HCT116 (cell line): ENCODE measurements at places on chromosomes 16 and 17. TPM values are rescaled to one million over a fixed set of nuclear protein-coding genes. Genes with fewer than 3 reads are reported as not detected.

DNA sequence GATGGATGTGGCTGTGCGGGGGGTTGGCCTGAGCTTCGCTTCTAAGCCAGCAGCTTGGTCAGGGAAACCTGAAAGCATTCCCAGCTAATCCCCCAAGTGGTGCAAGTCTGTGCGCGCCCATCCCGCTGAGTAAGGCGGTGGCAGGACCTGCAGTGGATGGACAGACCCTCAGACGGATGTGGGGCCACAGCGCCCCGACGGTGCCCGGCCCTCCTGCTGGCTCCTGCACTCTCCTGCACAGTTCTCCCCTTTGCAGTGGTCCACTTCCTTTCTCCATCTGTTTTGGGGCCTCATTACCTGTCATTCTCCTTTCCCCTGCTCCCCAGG, 2.3 kb downstream of the ATP2A1 start:
- H3K27me3 ChIP-seq, result no peaks in the 10 kb centered on the region
- no peak overlapping the region for H3K27ac ChIP-seq
- DNase-seq, result no peak

GRCh38 chr16:3173892-3174617, 13.9 kb upstream of the OR1F1 start:
- H3K36me3 ChIP-seq, result no peaks in the 10 kb centered on the region
- no peak for DNase-seq
- H3K27ac ChIP-seq, result peak overlapping the region; percentile 26
- H3K27me3 ChIP-seq, result no peaks in the 10 kb centered on the region
- peak overlapping the region; percentile 23 for H3K4me3 ChIP-seq

Gene AIPL1
- not detected for total RNA-seq

Gene SLFN12
- not detected for total RNA-seq

DNA sequence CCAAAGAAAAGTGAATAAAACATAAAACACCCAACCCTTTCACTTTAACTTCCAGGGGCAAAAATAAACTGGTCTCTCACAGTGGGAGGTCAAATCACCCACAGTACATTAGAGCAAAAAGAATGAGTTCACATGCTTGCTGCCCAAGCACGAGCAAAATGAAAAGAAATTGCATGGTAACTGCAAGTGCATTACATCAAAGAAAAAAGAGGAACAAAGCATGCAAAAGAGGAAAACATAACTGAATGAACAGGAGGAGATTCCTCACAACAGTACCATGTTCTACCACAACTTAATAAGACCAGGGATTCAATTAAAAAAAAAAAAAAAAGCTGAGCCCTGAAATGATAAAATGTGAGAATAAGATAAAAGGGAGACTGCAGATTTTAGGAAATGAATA, 12.3 kb downstream of the DNAH2 start:
- H3K27ac ChIP-seq, result no peak overlapping the region
- no peaks in the 10 kb centered on the region for H3K36me3 ChIP-seq
- H3K4me1 ChIP-seq, result no peaks in the 10 kb centered on the region
- DNase-seq, result no peak
- H3K27me3 ChIP-seq, result no peaks in the 10 kb centered on the region

DNA sequence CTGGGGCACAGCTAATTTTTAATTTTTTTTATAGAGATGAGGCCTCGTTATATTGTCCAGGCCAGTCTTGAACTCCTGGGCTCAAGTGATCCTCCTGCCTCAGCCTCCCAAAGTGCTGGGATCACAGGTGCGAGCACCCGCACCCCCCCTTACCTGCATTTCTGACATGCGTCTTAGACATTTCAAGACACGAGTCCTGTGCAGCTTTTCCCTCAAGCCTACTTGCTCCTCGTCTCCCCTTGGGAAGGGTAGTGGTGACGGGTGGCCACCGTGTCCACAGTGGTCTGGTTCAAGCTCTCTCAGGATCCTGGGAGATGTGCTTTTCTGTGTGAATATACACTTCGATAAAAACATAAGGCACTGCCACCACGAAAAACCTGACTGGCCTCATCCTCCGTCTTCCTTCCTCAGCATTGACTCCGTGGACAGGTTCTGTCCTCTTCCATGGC, 9.6 kb downstream of the CANT1 start:
- H3K36me3 ChIP-seq, result peaks cover 41% of the 10 kb centered on the region; the same call in 1 of the 2 replicates
- no peak for DNase-seq
- H3K4me3 ChIP-seq, result no peak overlapping the region
- H3K27ac ChIP-seq, result no peak overlapping the region
- H3K4me1 ChIP-seq, result no peaks in the 10 kb centered on the region

Gene KCTD19
- total RNA-seq, result not detected

GRCh38 chr16:53081686-53082407, 27.1 kb downstream of the CHD9 start:
- peaks cover 2% of the 10 kb centered on the region; the same call in 1 of the 2 replicates for H3K4me1 ChIP-seq
- no peak for DNase-seq
- no peak overlapping the region for H3K27ac ChIP-seq

- no peak overlapping the region for H3K27ac ChIP-seq
- peaks cover 10% of the 10 kb centered on the region for H3K36me3 ChIP-seq
- no peaks in the 10 kb centered on the region for H3K27me3 ChIP-seq
- no peak for DNase-seq
These were observed 100.6 kb upstream of the ZNF750 start for GRCh38 chr17:82940226-82941020.
